GM23248 (cell line): ENCODE measurements at places on chromosomes 5 and 9. TPM values are rescaled to one million over a fixed set of nuclear protein-coding genes. Genes with fewer than 3 reads are reported as not detected.

- H3K4me1 ChIP-seq = no peaks in the 10 kb centered on the region
- no peak overlapping the region for H3K27ac ChIP-seq
- no peaks in the 10 kb centered on the region for H3K27me3 ChIP-seq
Observed at GRCh38 chr5:23494558-23494957, 12.9 kb upstream of the PRDM9 start.

CTNND2 gene
- polyA plus RNA-seq = not detected in 2 replicates

OR1Q1 gene
- polyA plus RNA-seq = 0.26 TPM in 1 of 2 replicates, not detected in the other

DNA sequence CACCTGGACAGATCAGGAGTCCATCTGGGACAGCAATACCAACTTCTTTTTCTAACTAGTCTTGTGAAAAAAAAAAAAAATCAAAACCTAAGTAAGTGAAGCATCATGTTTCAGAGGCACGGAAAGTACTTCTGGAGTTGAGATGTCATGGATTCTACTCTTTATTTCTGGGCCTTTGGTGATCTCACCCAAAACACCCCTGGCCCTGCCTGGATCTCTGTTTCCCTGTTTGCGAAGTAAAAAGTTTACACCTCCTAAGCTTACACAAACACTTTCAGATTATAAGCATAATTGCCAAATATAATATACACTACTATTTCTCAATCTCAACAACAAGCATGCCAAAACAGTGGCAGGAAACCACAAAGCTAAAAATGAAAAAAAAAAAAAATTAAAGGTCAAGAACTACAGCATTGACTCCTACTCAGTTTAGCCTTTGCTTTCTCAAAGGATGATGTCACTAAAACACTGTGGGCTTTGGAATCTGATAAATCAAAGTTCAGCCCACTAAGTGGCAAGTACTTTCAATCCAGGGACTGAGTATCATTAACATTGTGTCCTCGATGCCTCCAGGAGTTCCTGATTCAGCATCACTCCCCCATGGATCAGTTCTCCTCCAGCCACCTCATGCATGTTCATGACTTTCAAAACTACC lies 291.9 kb downstream of the NFIB start:
- no peak overlapping the region for H3K4me3 ChIP-seq
- H3K27ac ChIP-seq = no peak overlapping the region
- H3K27me3 ChIP-seq = peaks cover 38% of the 10 kb centered on the region
- peak; percentile 45 for DNase-seq

SAXO1 gene
- polyA plus RNA-seq = 0.65 and 0.83 TPM in 2 replicates

DNA sequence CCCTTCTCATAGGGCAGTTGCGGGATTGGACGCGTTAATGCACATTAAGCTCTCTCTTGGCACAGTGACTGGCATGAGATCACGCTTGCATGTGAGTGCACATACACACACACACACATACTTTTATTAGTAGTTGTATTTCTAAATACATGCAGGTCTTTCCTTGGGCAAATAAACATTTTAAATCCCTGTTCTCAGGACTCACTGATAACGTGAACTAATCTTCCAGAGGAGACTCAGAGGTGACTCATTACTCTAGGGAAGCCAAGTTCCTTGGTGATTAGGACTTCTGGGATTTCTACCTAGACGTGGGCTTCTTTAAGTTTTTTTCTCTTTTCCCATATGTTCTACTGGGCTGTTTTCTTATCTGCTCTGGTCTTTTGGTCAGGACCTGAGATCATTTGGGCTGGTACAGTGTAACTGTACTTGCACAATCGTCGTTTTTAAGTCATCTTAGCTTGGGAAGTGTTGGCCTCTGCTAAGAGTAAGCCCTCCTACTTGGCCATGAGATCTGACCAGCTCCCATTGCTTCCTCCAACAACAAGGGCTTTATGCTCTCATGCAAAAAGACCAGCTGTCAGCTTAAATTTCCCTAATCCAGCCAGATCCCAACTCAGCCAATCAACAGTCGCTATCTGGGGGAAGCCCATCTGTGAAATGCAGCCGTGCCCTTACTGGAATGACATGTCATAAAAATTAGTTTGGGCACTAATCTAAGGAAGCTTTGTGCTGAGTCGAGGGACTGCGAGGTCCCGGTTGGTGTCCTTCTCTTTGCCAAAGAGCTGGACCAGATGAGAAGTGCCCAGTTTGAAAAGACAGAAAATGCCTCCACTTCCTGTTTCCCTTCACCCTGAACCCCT lies 176.4 kb upstream of the ANKRD55 start:
- no peaks in the 10 kb centered on the region for H3K36me3 ChIP-seq
- peak overlapping the region; percentile 24; the same call in 1 of the 2 replicates for H3K4me3 ChIP-seq
- peak; percentile 81 for DNase-seq
- H3K4me1 ChIP-seq = peaks cover 11% of the 10 kb centered on the region
- H3K27ac ChIP-seq = peak overlapping the region; percentile 14; the same call in 1 of the 2 replicates
- no peaks in the 10 kb centered on the region for H3K27me3 ChIP-seq

DNA sequence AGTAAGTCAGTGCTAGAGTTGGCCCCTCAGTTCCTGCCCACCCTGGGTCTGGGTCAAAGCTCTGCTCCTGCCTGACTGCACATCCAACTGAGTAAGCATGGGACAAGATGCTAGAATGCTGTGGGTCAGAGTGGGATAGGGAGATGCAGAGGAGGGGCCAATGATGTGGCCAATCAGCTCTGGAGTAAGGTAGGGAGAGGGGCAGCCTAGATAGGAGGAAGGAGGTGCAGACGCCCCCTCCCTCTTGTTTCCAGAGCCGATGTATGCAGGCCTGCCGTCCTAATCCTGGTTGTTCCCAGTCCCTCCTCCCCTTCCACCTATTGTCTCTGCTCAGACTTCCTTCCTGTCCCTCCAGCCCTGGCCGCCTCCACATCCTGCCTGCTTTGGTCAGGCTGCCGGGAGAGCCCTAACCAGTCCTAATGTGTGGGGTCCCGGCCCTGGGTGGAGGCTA lies 1.3 kb downstream of the ARAP3 start:
- no peaks in the 10 kb centered on the region for H3K27me3 ChIP-seq
- no peak for DNase-seq
- H3K4me1 ChIP-seq = peaks cover 11% of the 10 kb centered on the region
- no peak overlapping the region for H3K27ac ChIP-seq
- no peaks in the 10 kb centered on the region for H3K36me3 ChIP-seq

GRCh38 chr5:82274343-82275211 lies 3.6 kb downstream of the RPS23 start:
- H3K27me3 ChIP-seq = no peaks in the 10 kb centered on the region
- H3K4me1 ChIP-seq = peaks cover 14% of the 10 kb centered on the region
- peaks cover 24% of the 10 kb centered on the region for H3K36me3 ChIP-seq

ZDHHC11 gene
- 0.19 and 0.26 TPM in 2 replicates for polyA plus RNA-seq

PITX1 gene
- polyA plus RNA-seq = not detected in 2 replicates

RFX3 gene
- 0.80 and 1.2 TPM in 2 replicates for polyA plus RNA-seq

GRCh38 chr9:89277454-89277853 lies 33.5 kb upstream of the CKS2 start:
- no peaks in the 10 kb centered on the region for H3K27me3 ChIP-seq
- no peaks in the 10 kb centered on the region for H3K36me3 ChIP-seq
- peak; percentile 13 for DNase-seq
- H3K27ac ChIP-seq = no peak overlapping the region
- no peak overlapping the region for H3K4me3 ChIP-seq

DNA sequence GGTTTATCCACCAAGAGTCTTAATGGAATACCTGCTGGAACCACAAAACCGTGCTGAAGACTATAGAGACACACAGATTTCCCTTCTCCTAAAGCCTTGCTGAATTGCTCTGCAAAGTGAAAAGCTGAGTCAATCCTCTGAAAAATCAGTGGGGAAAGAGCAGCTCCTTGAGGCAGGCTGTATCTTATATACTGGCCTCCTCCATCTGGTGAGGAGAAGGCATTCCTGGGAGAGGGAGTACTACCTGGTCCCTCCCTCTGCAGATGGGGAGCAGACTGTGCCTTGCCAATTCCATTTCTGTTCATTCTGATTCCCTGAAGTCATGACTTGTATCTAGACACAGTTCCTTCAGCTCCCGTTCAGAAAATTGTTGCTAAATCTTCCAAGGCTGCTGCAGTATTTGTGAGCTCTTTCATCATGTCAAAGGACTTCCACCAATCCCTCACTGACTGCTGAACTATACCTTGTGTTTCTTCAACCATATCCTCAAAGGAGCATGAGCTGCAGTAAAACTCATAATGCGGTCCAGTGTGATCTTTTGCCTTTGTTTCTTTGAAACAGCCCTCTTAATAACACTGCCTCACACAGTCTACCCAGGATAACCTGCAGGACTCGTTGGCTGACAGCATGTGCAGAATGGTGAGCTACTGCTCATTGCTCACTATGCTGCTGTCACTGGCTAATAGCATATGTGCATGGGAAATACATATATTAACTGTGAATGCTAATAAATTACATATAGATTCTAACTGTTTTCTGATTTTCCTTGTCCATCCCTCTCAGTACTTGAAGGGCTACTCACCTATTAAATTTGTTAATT lies 84.5 kb downstream of the FOXD1 start:
- no peak overlapping the region for H3K4me3 ChIP-seq
- no peaks in the 10 kb centered on the region for H3K27me3 ChIP-seq

DNA sequence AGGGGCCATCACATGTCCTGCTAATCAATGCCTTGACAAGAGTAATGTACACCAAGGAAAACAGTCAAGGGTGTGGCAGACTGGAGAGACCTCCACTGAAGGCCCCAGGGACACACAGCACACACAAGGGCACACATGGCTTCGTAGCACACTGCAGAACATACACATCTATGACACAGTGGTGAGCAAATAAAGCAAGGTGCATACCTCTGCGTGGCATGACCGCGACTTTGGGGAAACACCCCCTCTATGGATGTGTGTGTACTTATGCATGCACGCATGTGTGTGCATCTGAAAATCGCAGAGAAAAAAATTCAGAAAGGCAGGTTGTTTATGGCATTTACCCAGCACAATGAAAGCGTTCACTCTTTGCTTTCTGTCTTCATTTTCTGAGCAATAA lies 20.5 kb downstream of the SEMA4D start:
- no peak for DNase-seq
- no peaks in the 10 kb centered on the region for H3K36me3 ChIP-seq
- H3K27me3 ChIP-seq = no peaks in the 10 kb centered on the region
- no peak overlapping the region for H3K27ac ChIP-seq
- H3K4me1 ChIP-seq = no peaks in the 10 kb centered on the region; the same call in 1 of the 2 replicates

DNA sequence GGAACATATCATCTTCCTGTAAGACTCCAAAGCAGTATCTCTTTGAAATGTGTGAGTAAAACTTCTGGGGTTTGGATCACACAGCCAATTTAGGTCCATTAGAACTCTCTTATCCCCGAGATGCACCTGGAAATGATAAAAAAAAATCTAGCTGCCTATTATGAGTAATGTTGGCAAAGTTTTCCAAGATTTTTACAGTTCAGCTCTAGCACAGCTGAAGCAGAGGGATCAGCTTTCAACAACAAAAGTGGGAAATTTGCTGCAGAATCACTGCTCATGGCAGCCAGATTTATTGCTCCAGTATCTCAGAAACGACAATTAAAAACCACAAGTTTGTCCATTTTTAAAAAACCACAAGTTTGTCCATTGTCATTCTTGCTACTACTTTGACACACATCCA lies 292.2 kb downstream of the IRX2 start:
- no peak overlapping the region for H3K27ac ChIP-seq
- H3K27me3 ChIP-seq = no peaks in the 10 kb centered on the region
- no peaks in the 10 kb centered on the region for H3K4me1 ChIP-seq
- no peaks in the 10 kb centered on the region for H3K36me3 ChIP-seq

DNAH5 gene
- polyA plus RNA-seq = 1.5 and 1.7 TPM in 2 replicates

C1QTNF3 gene
- 0.58 and 1.1 TPM in 2 replicates for polyA plus RNA-seq

- 0 out of 2 replicates have a peak, but pooled peaks cover 2% of the 10 kb centered on the region for H3K4me1 ChIP-seq
- H3K27ac ChIP-seq = no peak overlapping the region
- no peaks in the 10 kb centered on the region for H3K27me3 ChIP-seq
Observed at GRCh38 chr5:122419142-122419894, 107.3 kb downstream of the SNCAIP start.

DNA sequence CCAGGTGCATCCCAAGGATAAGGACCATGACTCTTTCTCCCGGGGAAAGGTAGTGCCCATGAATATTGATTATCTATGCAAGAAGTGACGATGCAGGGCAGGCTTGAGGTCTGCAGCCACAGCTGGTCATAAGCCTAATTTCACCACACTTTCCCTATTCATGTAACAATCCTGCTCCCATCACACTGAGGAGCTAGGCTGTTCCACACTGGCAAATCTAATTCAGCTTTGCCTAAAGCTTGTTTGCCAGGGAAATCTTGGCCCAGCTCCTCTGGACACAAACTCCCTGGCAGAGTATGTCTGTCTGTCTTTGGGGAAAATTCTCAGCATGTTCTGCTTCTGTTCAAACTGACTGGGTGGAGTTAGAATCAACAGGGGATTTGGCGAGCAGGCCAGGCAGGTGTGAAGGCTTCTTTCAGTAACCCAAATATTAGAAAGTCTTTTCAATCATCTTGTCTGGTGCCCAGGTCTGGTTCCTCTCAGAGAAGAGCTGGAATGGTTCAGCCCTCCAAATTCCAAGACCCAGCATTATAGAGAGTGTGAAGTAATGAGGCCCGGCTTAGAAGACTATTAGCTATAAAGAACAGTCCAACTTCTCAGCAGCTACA lies 88.5 kb upstream of the SPDL1 start:
- H3K4me3 ChIP-seq = no peak overlapping the region
- H3K4me1 ChIP-seq = no peaks in the 10 kb centered on the region
- no peaks in the 10 kb centered on the region for H3K36me3 ChIP-seq
- DNase-seq = peak; percentile 22
- H3K27me3 ChIP-seq = no peaks in the 10 kb centered on the region

CCDC192 gene
- 0.30 and 0.40 TPM in 2 replicates for polyA plus RNA-seq

- H3K27ac ChIP-seq = no peak overlapping the region
- no peaks in the 10 kb centered on the region for H3K27me3 ChIP-seq
- H3K4me1 ChIP-seq = no peaks in the 10 kb centered on the region
Observed at GRCh38 chr9:75589497-75589896, 301.0 kb upstream of the PCSK5 start.

ADAMTSL1 gene
- 77.0 and 77.5 TPM in 2 replicates for polyA plus RNA-seq

IFNA5 gene
- polyA plus RNA-seq = not detected in 2 replicates

DNA sequence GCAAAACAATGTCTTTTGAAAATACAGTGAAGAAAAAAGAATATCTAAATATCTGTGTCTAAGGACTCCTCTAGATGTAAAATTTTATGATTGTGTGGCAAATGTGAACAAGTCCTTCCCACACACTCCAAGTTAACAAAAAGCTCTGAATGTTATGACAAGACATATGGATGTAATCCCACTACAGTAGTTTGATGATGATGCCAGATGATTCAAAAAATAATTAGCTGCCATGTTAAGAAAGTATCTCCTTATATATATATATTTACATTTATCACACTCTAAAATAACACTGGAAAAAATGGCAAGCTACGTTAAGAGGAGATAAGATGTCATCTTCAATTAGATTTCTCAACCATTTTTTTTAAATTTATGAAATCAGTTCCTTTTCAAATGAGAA lies 178.5 kb downstream of the NFIB start:
- no peaks in the 10 kb centered on the region for H3K4me1 ChIP-seq
- no peaks in the 10 kb centered on the region for H3K36me3 ChIP-seq
- no peak overlapping the region for H3K27ac ChIP-seq
- no peaks in the 10 kb centered on the region for H3K27me3 ChIP-seq
- no peak for DNase-seq
